ENCODE measurements at places on chromosomes 5 and 9.

- no peak for DNase-seq
These were observed 2.0 kb downstream of the NIPBL start for GRCh38 chr5:36878392-36879082.

- DNase-seq = no peak
These were observed 162.1 kb upstream of the TSLP start for GRCh38 chr5:110909415-110909814.

DNA sequence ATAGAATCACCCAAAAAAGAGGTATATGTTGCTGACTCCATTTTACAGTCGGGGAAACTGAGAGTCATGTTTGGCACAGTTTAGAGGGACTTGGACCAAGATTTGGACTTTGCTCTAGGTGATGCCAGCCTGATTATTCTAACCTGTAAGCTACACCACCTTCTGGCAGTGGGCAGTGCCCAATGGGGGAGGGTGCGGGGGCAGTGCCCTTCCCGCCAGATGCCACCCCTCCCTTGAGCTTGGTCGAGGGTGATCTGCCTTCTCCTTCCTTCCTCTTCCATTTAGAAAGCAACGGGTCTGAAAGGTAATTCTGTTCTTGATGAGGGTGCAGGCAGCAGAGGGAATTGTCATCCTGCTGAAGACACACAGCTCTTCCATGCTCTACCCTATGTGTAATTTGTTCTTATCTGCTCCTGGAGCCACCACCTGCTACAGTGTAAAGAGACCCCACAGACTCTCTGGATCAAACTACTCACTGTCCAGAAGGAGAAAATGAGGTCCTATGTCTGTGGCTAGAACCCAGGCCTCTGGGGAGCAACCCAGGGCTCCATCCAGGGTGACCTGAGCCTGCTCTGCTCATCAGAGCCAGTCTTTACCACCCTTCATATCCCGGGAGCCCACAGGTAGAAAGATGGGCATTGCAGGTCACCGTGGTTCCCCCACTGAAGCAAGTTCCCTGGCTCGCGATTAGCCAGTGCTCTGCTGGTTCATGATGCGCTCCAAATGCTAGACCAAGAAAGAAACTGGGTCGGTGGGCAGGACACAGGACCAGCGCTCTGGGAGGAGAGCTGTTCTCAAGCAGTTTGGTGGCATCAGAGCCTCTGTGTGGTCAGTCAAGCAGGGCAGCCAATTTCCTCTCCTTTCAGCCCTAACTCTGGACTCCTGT, 156.2 kb downstream of the RGS3 start:
- DNase-seq = no peak

DNA sequence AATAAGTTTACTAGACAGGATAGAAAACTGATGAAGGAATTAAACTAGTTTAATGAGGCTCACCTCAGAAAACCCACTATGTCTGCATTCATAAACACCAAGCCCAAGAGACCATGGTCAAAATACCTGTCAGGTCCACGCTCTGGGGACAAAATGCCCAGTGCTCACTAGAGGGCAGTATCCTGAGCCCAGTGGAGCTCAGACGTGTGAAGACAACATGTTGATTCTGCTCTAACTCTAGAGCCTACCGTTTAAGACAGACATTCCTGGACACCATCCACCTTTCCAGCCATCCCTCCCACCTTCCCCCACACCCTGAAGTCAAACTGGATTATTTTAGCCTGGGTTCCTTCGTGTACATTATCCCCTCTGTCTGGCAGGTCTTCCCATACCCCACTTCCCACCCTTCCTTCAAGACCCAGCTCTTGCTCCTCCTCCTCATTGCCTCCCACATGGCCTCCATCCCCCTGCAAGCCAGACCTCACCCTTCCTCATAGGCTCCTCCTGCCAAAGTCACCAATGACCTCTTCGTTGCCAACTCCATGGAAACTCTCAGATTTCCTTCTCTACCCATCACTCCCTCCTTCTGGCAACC, 142.3 kb upstream of the FSTL4 start:
- DNase-seq = peak; percentile 9

- DNase-seq = no peak
These were observed 6.5 kb upstream of the TLE4 start for GRCh38 chr9:79565245-79565644.

DNA sequence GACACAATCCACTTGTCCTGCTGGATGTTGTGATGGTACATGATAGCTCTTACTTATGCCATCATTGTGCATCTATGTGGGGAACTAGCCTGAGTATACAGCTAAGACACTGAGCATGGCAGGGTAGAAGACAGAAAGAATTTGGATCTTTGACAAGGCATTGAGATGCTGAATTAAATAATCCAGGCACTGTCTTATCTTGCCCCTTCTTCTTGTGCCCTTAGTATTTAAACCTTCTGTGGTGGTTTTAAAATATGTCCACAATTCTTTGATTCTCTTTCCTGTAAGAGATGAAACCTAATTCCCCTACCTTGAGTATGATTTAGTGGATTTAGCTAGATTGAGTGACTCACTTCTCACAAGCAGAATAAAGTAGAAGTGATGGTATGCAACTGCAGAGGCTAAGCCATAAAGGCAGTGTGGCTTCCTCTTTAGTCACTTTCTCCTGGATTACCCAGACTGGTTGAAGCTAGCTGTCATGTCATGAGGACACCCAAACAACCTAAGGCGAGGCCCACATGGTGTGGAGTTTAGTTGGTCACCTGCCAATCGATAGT, 174.0 kb upstream of the NREP start:
- DNase-seq = peak; percentile 78

GRCh38 chr9:22244139-22245011, 202.2 kb upstream of the DMRTA1 start:
- DNase-seq = peak; percentile 78

DNA sequence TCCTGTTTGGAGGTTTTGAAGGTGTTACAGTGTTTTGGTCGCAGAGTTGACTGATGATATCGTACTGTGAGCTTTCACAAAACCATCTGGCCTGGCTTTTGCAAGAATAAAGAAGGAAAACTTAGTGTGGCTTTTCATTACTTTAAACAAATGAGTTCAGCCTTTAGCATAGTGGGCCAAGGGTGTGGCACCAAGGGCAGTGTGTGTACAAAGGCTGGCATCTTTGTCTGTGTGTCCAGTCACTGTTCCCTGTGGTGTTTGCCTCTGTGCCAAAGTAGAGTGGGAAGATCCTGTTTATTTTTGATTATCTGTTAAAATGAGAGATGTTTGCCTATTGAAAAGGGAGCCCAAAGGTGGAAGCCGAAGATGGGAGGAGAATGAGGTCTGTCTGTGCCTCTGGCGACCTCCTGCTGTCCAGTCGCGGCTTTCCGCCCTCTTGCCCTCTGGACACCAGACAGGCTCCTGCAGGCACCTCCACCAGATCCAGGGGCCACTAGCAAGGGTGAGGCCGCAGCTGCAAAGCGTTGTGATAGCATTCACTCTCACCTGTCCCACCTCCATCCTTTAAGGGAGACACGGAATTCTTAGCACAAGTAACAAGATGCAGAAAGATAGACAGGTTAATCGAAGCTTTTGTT, 113.7 kb downstream of the TRIO start:
- DNase-seq = no peak

DNA sequence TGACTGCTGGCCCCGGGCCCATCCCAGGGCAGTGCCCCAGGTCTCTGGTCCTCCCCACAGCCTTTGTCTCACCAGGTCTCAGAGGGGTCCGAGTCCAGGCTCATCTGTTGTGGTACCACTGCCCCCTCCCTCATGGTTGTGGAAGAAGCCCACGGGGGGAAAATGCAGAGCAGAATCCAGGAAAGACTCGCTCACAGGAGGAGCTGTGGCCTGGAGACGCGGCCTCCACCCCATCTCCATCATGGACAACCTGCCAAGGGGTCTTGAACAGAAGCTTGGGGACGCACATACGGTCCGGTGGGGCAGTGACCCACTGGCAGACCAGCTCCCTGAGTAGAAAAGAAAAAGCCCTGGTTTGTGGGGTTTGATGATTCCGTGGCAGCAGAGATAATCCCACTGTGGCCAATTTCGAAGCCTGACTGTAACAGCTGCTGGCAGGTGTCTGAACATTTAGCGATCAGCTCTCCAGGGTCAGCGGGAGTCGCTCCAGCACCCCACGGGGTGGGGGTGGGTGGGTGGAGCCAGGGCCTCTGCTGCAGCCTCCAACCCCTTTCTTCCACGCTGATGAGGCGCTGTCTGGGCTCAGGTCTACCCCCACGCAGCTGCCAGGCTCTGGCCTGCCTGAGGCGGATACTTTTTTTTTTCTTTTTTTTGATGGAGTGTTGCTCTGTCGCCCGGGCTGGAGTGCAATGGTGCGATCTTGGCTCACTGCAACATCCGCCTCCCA, 1.9 kb upstream of the GRIN1 start:
- DNase-seq = no peak

DNA sequence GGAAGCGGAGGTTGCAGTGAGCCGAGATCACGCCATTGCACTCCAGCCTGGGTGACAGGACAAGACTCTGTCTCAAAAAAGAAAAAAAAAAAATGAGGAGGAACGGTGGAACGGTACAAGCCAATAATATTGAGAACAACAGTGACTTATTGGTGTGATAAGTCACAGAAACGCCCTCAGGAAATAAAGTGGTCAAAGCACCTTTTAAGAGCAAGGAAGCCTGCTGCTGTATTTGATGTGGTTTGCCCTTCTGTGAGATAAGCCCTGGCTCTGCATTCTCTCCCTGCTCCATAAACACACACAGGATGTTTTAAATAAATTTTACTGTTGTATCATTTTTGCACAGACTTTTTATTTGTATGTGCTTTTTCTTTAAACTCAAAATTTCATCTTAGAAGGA, 269.9 kb upstream of the MSX2 start:
- no peak for DNase-seq

GRCh38 chr9:113131689-113132151, 19.1 kb upstream of the SLC31A2 start:
- DNase-seq = peak; percentile 34

DNA sequence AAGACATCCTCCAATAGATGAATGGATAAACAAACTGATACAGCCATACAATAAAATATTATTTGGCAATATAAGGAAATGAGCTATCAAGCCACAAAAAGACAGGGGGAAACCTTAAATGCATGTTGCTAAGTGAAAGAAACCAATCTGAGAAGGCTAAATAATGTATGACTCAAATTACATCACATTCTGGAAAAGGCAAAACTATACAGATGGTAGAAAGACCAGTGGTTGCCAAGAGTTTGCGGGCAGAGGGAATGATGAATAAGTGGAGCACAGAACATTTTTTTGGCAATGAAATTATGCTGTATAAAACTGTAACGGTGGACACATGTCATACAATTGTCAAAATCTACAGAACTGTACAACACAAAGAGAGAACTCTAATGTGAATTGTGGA, 63.3 kb downstream of the CSF2 start:
- DNase-seq = peak; percentile 7

DNA sequence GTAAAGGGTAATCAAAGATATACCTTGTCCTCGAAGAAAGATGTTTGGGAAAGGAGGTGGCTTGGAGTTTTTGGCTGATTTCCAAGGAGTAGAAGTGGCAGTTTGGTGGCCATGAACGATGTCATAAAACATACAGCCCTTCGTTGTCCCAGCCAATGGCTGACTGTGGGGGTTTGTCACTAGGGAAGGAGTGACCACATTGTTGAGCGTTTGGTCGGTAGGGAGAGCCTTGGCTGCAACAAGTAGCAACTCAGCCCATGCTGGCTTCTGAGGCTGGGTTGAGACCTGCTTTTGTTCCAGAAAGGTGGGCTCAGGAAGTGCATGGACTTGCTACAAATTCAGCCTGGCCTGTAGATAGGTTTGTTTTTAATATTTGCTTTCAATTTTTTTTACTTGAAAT, 128.3 kb downstream of the BOD1 start:
- DNase-seq = no peak

GRCh38 chr5:30890377-30890776, 303.1 kb upstream of the CDH6 start:
- DNase-seq = peak; percentile 24

DNA sequence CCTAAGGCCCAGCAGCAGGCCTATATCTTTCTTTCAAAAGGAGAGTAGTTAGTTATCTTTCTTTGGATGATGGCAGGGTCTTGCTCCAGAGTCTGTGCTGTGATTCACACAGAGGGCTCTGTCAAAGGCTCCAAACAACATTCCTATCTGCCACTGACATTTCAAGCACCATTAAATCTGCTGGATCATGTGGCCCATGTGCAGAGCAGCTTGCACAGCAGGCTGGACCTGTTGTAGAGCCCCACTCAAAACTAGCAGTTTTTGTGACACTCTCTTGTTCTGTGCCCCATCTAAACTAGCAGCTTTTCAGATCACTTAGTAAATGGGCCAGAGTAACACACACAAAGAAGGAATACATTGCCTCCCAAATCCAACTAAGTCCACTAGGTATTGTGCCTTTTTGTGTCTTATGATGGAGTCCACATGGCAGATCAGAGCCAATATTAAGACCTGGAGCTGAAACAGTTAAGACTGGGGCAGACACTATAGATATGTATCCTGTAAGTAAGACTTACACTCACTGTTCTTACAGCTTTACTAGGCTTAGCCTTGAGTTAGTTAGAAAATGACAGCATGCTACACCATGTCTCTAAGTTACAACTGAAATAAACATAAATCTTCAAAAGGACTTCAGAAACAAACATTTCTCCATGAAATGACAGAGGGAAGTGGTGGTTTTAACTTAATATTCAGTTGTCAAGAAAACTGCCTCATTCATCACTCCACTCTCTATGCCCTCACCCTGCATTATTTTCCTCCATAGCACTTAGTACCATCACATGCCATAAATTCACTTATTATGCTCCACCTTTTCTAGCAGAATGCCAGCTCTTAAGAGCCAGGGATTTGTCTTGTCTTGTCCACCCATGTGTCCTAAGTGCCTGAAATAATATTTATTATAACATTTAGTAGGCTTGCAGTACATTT, 400.9 kb downstream of the RAB3C start:
- DNase-seq = no peak

- no peak for DNase-seq
These were observed 29.2 kb downstream of the TNFSF8 start for GRCh38 chr9:114900942-114901802.

DNA sequence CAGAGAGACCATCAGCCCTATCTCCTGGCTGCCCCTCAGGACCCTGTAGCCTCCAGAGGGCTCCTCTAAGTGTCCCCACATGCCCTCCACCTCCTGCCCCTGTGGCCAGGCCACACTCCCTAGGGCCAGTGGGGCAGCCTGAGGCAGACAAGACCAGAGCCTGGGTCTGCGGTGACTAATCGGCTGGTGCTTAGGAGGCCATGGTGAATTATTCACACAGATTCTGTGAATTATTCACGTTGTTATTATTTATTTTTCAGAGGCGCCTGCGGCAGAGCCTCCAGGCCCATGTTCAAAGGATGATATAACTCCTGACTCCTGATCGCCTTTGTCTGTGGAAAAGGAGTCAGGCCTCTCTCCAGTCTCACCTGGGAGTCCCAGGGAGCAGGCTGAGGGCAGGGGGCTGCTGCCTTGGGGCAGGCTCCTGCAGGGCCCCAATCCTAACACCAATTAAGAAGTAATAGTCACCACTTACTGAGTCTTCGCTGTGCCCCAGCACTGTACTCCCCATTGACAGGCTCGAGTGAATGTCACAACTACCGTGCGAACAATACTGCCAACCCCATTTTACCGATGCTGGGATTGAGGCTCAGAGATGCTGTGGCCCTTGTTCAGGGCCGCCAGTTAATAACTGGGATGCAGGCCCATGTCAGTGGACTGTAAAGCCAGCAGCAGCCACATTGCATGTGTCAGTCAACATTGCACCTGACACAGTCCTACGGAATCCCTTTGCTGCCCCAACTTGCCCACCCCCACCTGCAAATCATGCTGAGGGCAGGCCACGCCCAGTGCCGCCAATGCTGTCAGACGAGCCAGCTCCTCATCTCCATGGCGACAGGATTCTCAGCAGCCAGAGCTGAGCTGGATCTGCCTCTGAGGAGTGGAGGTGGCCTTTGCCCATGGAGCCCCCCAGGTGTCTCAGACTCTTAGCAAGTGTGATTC, 94.9 kb downstream of the PCDH1 start:
- no peak for DNase-seq
